Activated CD4-positive, alpha-beta memory T cell treated with anti-CD3 and anti-CD28 coated beads for 36 hours (primary cell): ENCODE measurements at places on chromosomes 2 and 18. TPM values are rescaled to one million over a fixed set of nuclear protein-coding genes. Genes with fewer than 3 reads are reported as not detected.

DNA sequence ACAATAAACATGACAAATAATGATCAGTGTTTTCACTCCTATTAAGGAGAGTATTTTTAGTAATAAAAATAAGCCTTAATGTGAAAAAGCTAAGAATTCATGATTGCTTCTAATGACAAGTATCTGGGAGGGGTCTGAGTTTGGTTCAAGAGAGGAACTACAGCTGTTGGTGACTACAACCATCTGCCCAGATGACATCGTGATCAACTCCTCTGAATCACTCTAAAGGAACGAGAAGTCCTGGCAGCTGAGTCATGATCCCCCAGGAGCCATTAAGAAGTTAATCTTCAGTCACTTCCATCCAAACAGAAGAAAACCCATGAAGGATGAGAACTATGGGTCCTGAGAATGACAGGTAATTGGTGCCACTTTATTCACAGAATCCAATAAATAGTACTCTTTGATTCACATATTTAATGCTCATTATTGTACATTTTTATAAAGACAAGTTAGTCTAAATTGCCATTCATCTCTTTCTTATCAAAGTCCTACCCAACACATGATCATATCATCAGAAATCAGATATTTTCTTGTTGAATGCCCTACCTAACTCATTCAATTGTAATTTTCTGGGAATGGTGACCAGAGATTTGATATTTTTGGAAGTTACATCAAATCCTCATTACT lies 6.8 kb downstream of the TFPI start:
- no peak for DNase-seq

Gene CCL20
- total RNA-seq = 74.7 TPM

DNA sequence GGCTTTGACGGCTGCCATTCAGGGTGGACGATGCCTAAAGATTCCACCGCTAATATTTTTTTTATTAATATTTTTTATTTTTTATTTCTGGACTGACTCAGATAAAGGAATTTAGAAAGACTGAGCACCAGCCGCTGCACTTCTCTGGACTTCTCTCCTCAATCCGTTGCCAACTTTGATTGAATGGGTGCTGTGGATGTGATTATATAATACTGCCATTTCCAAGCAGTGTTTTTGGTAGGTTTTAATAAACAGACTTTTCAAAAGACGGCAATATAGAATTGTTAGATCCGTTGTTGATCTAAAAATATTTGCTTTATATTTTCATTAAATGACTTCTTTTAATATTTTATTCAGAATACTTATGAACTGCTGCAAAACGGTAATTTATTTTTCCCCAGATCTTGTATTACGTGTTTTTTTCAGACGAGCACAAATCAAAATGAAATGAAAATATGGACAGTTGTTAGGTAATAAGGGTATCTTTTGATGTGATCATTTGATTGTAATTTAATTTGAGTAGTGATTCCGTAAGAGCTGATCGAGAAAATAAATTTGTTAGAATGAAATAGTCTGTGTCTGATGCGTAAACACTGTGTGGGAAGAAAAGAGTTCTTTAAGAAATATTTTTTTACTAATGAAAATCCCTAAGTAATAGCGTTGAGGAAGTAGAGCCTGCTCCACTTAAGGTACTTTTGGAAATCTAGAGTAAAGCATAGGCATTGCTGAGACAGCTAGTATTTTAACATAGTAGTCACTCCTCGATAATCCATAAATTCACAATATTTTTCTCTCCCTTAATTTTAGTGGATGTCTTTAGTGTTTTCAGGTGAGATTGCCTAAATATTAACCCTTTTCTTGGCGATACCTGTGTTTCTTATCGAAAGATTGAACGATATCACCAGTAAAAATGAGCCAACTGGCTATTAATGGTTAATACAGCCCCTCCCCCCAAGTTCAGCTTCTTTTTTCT lies 4.4 kb downstream of the POU3F3 start:
- no peak for DNase-seq

DNA sequence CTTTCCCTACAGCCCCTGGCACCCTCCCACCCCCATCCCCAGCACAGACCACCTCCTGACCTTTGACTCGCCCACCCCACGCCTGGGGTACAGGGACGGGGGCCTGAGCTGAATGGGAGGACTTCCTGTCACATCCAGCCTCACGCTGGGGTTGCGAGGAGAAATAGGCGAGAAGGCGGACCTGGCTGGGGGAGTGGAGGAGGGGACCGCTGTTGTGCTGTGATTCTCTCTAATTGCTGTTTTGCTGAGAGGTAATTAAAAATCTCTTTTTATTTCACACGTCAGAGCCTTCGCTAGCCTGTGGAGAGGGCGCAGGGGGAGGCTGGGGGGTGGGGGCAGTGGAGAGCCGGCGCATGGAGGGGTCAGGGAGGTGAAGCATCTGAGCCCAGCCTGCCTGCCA lies 9.7 kb upstream of the ECEL1 start:
- DNase-seq = no peak

- no peak for DNase-seq
Observed at GRCh38 chr2:183950673-183951072, 647.7 kb upstream of the ZNF804A start.

DNA sequence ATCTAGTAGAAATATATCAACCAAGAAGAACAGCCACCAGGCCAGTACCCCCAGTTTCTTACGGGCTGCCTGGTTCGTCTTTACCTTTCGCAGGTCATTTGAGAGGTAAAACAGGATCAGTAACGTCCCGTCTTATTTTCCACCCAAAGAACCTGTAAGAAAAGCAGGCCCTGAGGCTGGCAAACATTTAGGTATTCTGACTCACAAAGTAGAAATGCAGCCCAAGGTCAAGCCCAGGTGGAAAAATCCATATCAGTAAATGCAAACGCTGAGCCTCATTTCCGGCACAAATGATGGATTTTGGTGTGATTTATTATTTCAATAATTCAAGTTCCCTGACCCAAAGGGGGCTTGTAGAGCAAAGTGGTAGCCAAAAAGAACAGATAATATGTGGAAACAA lies 171.2 kb downstream of the ZNF516 start:
- DNase-seq = no peak

GRCh38 chr2:110714452-110715224 lies 17.7 kb upstream of the ACOXL start:
- DNase-seq = no peak

Gene IL1F10
- total RNA-seq = not detected

DNA sequence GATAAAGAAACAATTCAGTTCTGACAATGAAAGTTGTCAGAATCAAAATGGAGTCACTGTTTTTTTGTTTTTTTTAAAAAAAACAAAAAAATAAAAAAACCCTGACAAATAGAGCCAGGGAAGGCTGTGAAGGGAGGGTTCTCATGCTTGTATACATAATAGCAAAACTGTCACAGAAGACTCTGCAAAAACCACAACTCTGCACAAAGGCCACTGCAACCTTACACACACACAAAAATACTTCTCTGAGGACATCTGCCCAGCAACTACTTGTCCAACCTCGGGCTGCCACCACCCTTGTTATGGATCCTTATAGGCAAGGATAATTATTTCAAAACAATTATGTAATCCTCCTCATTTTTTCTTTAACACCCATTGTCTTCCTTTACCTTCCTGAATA lies 41.9 kb upstream of the C2orf66 start:
- DNase-seq = no peak

DNA sequence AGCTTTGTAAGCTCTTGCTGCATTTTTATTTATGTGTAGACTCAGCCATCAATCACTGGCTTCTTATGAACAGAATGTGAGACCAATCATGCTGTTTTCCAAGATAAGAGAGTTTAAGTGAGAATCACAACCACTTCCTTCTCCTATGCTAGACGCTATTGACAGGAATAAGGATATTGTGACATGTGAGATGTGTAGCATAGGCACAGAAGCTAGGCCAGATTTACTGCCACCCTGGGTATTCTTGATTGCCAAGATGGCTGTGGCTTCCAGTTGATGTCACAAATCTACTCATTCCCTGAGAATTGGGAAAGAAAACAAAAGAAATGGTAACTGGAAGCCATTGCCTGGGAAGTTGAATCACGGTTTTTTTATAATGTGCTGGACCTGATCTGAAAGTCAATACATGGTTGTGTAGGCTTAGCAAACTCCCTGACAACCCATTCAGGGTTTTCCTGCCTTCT lies 49.9 kb downstream of the RAB27B start:
- DNase-seq = no peak

Gene DIPK1C
- total RNA-seq = not detected

- no peak for DNase-seq
Observed at GRCh38 chr18:3330622-3331021, 68.7 kb downstream of the MYL12B start.

Gene TMEM163
- 0.12 TPM for total RNA-seq

DNA sequence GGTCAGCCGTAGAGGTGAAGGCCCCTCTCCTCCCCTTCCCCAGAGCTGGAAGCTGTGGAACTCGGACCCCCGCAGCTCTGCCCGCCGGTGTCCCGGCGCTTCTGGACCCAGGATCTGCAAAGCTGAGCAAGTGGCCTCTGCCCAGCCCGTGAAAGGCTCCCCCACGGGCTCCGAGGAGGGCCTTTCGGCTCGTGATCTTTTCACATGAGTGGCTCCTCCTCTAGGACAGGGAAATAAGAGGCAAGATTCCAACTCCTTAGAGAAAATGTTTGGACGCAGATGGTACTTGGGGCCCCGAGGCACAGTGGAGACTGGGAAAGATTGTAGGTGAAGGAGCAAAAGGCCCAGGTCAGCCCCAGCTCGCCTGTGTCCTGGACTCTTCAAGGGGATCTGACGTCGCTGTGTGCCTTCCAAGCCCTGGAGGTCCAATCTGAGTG lies 48.2 kb upstream of the SP3 start:
- no peak for DNase-seq

Gene B4GALT6
- total RNA-seq = 2.6 TPM

GRCh38 chr18:69397096-69397495 lies 3.6 kb upstream of the DOK6 start:
- DNase-seq = no peak

- no peak for DNase-seq
Observed at GRCh38 chr18:48514786-48515185, 24.0 kb upstream of the CTIF start.

GRCh38 chr2:217834057-217834620 lies 168.7 kb downstream of the TNS1 start:
- no peak for DNase-seq

- no peak for DNase-seq
Observed at GRCh38 chr2:32342801-32343200, 14.0 kb upstream of the BIRC6 start.
